ENCODE measurements at places on chromosomes 1 and 21. TPM values are rescaled to one million over a fixed set of nuclear protein-coding genes. Genes with fewer than 3 reads are reported as not detected.
A peak's percentile ranks its signal among the peaks of the same experiment; 100 is the strongest.

DNA sequence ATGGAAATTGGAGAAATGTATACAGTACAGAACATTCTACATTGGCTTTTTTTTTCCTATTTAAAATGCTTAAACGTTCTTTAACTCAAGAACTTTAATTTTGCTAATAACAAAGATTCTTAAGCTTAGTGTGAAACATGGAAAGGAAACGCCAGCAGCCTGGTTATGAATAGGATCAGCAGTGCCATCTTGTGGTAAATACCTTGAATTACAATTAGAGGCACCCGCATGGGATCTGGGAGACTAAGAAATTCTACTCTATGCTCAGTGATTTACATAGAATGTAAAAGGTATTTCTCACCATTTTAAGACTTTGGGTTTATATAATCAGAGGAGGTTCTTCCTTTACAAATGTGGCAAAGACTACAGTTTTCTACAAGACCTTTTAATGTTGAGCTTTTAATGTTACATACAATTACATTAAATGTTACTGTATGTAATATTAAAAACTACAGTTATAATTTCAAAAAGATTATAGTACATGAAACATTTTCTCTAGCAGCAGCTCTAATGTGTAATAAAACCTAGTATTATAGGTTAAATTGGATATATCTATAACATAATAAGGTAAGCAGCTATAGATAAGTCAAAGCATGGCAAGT lies 32.1 kb upstream of the APOBEC4 start:
- DNase-seq = peak; percentile 56

DNA sequence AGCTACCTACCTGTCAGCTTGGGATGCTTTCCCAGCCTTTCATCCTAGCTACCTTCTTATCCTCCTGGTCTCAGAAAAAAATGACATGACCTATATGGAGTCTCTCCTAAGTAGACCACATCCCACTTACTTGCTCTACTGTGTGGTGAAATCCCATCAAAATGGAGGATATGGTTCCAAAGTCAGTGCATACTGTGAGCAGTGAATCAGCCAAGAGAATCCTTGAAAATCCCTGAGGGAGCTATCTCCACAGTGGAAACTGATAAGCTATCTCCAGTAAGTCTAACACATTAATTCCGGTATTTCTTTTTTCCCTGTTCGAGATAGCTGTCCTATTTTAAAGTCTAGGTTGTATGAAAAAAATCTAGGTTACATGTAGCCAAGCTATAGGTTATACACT lies 189.7 kb downstream of the FGGY start:
- no peak for DNase-seq

GRCh38 chr1:117092594-117092993 lies 29.0 kb downstream of the TRIM45 start:
- no peak for DNase-seq

DNA sequence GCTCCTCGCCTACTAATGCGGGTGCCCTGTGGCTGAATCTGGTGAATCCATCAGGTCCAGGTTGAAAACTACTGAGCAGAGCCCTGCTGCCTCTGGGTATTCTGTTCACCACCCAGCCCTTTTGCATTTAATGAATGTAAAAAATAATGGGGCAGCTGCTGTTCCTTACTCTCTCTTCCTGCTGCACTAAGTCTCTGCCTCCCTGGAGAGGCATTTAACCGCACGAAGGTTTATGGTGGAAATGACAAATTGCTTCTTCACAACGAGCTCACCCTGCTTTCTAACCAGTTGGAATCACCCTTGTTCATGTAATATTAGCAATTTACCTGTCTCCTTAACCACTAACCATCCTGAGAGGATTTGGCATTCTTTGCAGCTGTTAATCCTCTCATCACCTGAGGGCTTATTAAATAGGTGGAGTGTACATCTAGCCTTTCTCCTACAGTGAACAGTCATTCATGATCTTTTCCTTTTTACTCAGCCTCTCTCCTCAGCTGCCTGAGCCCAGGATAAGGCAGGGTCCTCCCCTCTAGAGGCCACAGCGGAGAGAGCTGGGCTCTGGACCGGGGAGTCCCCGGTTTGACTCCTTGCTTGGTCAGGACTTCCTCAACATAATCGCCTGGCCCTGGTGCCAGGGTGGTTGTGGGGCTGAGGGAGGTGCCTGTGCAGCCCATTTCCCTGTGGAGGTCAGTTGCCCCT lies 97.6 kb downstream of the NOS1AP start:
- DNase-seq = no peak

DNA sequence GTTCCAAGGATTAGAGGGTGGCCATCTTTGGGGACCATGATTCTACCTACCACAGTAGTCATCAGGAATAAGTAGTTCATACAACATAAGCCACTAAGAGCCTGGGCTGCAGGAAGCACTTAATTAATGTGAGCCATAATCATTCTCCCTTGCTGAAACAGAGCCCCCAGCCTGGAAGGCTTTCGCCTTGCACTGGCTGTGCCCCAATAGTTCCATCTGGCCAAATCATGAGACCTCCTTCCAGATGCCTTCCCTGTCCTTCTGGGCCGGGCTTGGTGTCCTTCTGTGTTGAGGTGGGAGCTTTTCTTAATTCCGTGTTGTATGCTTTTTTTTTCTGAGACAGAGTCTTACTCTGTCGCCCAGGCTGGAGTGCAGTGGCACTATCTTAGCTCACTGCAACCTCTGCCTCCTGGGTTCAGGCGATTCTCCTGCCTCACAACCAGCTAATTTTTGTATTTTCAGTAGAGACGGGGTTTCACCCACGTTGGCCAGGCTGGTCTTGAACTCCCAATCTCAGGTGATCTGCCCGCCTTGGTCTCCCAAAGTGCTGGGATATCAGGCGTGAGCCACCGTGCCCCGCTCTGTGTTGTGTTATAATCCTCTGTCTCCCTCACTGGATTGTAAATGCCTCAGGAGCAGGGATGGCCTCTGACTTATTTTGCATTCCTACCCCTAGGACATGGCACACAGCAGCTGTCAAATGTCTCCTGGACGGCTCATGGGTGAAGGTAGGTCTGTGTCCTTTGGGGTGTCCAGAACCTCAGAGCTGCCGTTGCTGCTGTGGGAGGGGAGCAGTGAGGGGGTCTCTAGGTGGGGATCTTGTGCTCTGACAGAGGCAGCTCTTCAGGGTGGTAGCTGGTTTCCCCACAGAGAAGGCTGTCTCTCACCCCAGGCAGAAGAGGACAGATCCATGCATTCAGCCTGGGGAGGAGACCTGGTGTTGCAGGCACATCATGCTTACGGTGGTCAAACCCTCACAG lies 10.1 kb downstream of the GNG4 start:
- DNase-seq = no peak

DNA sequence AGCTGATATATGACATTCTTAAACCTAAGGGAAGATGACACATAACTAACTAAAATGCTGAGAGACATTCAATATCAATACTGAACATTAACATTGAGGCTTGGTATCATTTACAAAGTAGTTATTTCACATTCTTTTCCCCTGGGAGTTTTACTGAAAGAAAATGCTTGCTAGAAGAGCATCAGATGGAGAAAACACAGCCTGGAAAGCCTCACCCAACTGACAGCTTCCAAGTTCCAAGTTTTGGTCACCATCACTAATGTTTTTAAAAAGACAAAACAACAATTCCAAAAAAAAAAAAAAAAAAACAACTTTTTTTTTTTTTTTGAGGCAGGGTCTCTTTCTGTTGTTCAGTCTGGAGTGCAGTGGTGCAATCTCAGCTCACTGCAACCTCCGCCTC lies 80.6 kb downstream of the DSCAM start:
- DNase-seq = no peak

GRCh38 chr1:206496131-206496793 lies 11.1 kb upstream of the RASSF5 start:
- peak; percentile 25 for DNase-seq

DNA sequence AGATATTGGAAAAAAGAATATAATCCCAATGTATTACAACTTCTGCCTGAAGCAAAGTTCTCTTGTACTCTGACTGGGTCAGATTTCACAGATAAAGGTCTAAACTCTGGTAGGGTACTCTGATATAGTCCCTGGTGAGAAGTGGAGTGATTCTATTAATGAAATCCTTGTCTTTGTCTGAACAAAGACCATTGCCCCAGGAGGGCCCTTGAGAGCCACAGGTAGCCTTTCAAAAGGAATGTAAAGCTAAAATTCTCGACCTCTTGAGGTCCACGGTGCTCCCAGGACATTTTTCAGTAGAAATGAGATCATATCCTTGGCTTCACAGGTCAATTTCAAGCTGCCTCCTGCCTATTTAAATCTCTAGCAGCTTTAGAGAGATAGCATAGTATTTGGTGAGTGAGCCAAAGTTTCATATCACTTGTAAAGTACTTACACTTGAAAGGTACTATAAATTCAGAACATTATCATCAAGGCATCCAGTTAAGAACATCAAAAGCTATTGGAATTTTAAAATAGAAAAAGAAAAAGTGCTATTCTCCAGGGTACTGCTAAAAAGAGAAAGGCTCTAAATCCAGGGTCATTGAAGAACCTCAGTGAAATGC lies 10.1 kb downstream of the TNNI3K start:
- no peak for DNase-seq

- DNase-seq = no peak
Measured at GRCh38 chr1:119093721-119094120, 46.7 kb downstream of the WARS2 start.

DNA sequence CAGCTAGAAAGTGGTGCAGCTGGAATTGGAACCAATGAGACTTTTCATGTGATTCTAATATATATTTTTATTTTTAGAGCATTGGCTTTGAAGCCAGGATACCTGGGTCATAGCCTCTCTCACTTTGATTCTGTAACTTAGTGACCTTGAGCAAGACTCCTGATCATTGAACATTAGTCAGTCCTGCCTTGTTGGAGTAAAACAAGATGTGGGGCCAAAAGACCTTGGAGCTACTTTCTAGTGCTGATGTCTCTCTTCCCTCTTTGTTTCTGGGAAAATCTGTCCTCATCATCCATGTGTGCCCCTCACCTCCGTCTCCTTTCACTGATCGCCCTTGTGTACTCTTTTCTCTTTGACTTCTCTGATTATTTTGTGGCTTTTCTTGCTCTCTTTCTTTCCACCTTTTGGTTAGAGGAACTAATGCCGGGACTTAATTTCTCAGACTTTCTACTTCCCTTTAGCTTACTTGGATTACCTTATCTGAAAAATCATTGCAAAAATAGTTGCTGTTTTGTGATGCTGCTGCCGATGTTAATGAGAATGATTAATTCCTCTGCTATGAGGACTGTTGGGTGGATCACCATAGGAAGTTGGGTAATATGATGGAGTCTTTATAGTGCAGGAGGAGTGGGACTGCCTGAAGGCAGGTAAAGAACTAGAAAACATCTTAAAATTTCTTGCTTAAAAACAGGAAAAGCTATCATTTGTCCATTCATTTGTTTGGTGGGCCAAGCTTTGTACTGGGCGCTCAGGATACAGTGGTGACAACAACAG lies 72.0 kb downstream of the NOS1AP start:
- DNase-seq = peak; percentile 85

- DNase-seq = peak; percentile 32
Measured at GRCh38 chr1:61641578-61642336, 83.2 kb downstream of the TM2D1 start.

DNA sequence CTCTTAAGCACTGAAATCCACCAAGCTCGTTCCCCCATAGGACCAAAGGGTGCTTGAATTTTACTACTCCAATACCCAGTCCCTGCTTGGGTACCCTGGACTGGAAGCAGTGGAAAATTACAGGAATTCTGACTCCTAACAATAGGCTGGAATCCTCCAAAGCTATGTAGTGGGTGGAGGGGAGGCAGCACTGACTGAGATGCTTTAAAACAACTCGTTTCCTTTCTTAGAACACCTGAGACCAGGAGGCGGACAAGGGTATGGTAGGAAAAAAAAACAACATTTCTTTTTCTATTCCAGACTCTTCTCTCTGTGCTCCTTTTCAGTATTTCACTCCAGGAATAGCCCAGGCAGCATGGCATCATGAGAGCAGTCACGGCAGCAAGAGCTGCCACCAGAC lies 2.3 kb downstream of the PEF1 start:
- no peak for DNase-seq

DNA sequence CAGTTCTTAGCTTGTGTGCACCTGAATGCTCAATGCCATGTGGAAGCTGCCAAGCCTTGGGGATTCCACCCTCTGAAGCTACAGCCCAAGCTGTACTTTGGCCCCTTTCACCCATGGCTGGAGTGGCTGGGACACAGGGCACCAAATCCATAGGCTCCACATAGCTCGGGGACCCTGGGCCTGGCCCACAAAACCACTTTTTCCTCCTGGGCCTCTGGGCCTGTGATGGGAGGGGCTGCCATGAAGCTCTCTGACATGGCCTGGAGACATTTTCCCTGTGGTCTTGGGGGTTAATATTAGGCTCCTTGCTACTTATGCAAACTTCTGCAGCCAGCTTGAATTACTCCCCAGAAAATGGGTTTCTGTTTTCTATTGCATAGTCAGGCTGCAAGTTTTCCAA lies 579.9 kb downstream of the MATN1 start:
- no peak for DNase-seq

- DNase-seq = peak; percentile 56
Measured at GRCh38 chr1:110783292-110783918, 89.5 kb upstream of the CD53 start.

HSD3B2 gene
- not detected for total RNA-seq

RAB29 gene
- total RNA-seq = 45.7 TPM

CD84 gene
- total RNA-seq = not detected

CTBS gene
- 22.1 TPM for total RNA-seq

NR1I3 gene
- total RNA-seq = not detected

LRRC38 gene
- total RNA-seq = not detected

HHIPL2 gene
- total RNA-seq = not detected

TLCD4 gene
- 9.5 TPM for total RNA-seq

KRTAP13-2 gene
- not detected for total RNA-seq

Measured in renal cortical epithelial cell (primary cell).